ENCODE measurements at places on chromosomes 1 and 21.
A peak's percentile ranks its signal among the peaks of the same experiment; 100 is the strongest.

DNA sequence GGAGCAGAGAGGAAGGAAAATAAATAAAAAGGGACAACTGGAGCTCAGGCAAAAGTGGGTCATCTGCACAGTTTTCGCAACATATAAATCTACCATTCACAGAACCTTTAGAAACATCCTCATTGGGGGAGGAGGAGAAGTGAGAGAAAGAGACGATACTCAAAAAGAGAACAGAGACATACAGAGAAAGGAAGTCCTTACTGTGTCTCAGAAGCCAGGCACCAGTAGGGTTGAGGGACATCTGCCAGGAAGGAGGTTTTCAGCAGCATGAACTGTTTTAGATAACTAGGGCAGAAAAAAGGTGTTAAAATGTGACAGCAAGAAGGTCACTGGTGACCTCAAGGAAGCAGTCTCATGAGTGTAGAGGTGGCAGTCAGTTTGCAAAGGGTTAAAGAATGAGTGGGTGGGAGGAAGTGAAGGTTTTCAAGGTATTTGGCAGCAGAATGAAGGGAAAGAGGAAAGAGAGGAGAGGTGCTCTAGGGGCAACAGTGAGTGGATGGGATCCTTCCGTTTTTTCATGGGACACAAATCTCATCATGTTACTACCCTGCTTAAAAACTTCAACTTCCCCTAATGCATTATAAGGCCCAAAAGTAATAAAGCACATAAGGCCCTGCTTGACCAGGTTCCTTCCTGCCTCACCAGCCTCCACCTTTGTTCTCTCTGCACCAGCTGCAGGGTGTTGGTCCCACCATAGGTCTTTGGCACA, 9.5 kb downstream of the JAK1 start:
- DNase-seq: no peak

GRCh38 chr1:57195436-57195941, 228.4 kb downstream of the DAB1 start:
- DNase-seq: no peak

DNA sequence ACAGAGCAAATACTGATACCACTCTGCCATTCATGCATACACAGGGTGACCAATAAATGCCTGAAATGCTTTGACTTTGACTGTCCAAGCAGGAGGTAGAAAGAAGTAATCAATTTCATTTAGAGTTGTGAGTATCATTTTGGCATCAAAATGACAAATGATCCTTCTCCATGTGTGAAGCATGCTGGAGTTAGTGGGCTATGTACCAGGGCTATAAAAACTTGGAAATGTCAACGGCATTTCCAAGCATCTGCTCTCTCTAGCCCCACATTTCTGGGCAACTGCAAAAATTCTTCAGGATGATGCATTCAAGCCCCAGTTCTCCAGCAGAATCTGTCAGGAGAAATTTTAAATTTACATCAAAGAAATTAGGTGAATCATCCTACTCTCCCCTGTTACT, 208.4 kb upstream of the PTBP2 start:
- DNase-seq: no peak

DNA sequence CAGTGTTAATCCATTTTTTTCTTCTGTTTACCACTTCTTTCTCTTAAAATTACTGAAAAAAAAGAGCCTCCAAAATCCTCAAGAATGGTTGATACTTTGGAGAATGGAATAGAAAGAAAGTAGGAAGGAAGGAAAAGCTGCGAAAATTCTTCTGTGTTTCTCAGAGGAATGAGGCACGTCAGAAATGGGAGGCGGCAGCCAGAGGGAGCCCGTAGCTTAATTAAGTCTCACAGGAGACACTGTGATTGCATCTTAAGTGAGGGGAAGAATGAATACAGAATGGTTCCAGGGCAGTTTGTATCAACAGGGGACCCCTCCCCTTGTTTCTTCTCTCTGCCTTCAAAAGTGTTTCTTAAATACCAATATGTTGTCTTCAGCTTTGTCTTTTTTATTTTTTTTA, 1099.5 kb downstream of the PLA2G4A start:
- DNase-seq: no peak

DNA sequence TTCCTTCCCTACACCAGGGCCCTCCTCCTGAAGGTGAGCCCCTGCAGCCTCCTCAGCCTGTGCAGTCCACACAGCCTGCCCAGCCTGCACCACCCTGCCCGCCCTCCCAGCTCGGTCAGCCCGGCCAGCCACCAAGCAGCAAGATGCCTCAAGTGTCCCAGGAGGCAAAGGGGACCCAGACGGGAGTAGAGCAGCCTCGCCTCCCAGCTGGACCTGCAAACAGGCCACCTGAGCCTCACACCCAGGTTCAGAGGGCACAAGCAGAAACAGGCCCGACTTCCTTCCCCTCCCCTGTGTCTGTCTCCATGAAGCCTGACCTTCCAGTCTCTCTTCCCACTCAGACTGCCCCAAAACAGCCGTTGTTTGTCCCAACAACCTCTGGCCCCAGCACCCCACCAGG, 38.8 kb downstream of the ZBTB17 start:
- no peak for DNase-seq

DNA sequence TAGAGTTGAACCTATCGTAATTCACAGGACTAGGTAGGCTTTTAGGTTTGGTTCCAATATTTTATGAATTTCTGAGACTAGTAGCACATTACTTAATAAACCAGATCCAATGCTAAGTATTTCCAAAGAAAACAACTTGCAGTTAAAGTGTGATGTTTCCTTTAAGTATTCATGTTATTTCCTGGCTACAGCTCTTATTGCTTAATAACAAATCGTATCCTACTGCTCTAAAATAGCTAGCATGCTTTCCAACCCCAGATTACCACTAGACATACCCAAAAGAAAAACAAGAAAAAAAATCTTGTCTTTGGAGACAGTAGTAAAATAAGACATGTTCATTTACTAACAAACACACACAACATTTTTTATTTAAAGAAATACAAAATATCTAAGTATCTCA, 898 bp downstream of the KRTAP27-1 start:
- no peak for DNase-seq

DNA sequence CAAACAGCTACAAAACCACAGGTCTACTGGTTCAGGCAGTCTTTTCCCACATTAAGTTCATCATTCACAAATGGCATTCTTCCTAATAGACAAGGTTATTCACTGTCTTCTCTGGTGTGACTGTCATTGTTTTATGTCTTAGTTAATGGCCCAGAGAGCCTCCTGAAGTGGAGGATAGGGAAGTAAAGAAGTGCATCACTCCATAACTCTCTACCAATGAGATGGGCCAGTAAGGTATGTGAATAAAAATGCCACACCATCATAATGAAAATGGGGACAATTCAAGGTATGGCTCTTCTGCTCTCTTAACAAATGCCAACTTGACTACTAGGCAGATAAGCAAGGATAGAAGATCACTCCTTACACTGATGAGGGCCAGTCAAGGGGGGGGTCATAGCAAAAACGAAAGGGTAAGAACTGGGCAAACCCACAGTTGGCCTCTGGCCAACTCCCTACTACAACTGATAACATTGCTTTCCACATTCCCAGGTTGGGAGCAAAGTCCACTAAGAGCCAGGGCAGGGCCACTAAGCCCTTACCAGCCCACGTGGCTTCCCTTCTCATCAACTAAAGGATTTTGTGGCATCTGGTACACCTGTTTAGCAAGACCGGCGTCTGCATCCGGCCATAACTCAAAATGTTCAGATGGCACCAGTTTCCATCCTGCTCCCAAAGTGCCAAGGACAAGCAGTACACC, 10.0 kb downstream of the PABPC4 start:
- DNase-seq: no peak

- no peak for DNase-seq
These were observed 80.3 kb upstream of the TLR5 start for GRCh38 chr1:223223091-223223995.

DNA sequence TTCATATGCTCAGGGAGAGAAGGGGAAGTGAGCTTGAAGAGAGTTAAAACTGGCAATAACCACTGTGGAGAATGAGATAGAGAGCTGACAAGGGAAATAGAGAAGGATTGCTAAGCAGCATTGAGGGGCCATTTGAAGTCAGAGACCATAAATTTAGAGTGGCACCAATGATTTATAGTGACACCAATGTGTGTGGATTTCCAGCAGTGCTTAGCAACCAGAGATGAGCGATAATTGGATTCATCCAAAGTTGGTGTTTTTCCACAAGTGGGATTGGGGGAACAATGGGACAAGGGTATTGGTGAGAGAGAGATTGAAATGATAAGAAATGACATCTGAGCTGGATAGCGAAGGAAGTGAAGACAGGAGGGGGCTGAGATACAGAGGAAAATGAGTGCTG, 114.1 kb downstream of the C1orf94 start:
- DNase-seq: no peak

- no peak for DNase-seq
These were observed 1.6 kb upstream of the MMP23B start for GRCh38 chr1:1630191-1630964.

DNA sequence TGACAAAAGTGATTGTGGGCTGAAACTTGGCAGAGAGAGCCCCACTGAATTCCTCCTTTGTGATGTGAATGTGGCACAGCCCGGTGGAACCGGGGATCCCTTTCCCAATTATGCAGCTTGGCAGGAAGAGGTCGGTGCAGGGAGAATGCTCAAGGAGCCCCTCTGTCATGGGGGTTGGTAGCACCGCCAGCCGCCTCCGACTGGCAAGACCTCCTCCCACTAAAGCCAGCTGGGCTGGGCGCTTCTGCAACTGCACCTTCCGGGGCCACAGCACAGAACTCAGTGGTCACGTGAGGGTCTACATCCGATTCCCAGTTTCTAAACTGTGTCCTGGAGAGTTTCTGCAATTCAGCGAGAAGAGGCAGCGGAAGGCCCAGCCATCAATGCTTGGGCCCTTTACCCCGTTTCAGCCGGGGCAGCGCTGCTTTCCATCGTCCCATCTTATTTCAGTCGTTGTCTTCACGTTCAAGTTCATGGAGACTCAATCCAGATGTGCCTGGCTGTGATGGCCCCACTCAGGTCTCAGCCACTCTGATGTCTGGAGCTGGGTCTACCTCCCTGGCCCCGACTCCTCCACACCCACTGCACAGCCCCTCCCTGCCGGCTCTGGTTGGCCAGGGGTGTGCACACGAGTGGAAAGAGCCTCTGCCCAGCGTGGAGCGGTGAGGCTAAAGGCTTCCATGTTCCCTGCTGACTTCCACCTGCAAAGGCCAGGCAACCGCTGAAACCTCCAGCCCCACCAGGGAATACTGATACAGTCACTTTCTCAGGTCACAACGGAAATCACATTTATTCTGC, 39.8 kb upstream of the FHAD1 start:
- no peak for DNase-seq

GRCh38 chr1:29969576-29969975, 733.3 kb downstream of the PTPRU start:
- no peak for DNase-seq

- peak; percentile 86 for DNase-seq
These were observed 26.9 kb downstream of the SPATA46 start for GRCh38 chr1:162349635-162350330.

GRCh38 chr21:14712121-14712715, 166.1 kb upstream of the SAMSN1 start:
- DNase-seq: no peak

- no peak for DNase-seq
These were observed 30.0 kb downstream of the ZNF697 start for GRCh38 chr1:119617751-119618691.

GRCh38 chr21:38869196-38869595, 63.5 kb downstream of the ETS2 start:
- DNase-seq: no peak

GRCh38 chr1:30317921-30318320, 405.5 kb downstream of the MATN1 start:
- no peak for DNase-seq

- DNase-seq: no peak
These were observed 93.2 kb downstream of the TBX19 start for GRCh38 chr1:168373869-168374268.

GRCh38 chr1:23922321-23922943, 9.3 kb upstream of the CNR2 start:
- no peak for DNase-seq

DNA sequence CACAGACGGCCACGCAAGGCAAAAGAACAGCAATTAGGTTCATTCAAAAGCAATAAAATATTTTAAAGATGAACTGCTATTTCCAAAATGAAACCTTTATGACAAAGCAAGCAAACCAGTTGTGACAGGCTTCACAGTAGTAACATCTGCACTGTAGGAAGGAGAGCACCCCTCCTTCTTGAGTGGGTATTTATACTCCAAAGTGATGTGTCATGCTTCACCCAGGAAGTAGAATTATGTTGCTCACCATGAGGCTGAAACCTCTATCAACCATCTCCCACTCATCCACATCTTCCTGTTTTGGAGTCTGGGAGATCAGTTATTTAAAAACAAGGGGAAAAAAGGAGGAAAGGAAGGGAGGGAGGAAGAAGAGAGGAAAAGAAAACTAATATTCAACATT, 885 bp downstream of the OR2T10 start:
- DNase-seq: no peak

DNA sequence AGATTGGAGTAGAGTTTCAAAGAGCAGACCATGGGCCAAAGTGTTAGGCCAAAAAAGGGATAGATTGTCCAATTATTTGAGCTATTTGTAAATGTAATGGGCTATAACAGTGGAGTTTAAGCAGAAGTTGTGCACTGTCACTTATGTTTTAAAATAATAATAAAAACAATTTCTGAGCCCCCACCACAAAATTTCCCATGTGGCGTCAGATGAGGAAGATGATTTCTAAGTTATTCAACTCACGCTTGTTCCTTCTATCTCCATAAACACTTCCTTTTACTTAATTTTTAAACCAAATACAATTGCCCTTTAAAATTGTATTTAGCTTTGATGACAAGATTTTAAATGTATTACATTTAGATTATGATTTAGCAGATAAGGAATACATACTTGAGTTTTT, 330.0 kb downstream of the PTPRC start:
- no peak for DNase-seq

DNA sequence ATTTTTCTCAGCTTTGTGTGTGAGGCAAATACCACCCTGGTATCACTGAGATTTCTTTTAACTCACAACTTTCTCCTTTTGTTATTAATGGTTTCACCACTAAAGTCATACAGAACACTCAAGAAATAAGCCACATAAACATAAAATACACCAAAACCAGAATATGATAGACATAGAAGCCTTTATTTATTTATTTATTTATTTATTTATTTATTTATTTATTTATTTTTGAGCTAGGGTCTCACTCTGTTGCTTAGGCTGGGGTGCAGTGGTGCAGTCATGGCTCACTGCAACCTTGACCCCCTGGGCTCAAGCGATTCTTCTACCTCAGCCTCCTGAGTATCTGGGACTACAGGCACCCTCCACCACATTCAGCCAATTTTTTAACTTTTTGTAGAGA, 12.5 kb downstream of the KRTAP8-1 start:
- no peak for DNase-seq

- DNase-seq: no peak
These were observed 11.4 kb downstream of the MX2 start for GRCh38 chr21:41373253-41373652.

- no peak for DNase-seq
These were observed 9.3 kb downstream of the ARL8A start for GRCh38 chr1:202135221-202135721.

All from BJ (cell line).